ENCODE measurements at places on chromosomes 13 and 19. TPM values are rescaled to one million over a fixed set of nuclear protein-coding genes. Genes with fewer than 3 reads are reported as not detected.

CEACAM1 gene
- not detected for total RNA-seq

DNA sequence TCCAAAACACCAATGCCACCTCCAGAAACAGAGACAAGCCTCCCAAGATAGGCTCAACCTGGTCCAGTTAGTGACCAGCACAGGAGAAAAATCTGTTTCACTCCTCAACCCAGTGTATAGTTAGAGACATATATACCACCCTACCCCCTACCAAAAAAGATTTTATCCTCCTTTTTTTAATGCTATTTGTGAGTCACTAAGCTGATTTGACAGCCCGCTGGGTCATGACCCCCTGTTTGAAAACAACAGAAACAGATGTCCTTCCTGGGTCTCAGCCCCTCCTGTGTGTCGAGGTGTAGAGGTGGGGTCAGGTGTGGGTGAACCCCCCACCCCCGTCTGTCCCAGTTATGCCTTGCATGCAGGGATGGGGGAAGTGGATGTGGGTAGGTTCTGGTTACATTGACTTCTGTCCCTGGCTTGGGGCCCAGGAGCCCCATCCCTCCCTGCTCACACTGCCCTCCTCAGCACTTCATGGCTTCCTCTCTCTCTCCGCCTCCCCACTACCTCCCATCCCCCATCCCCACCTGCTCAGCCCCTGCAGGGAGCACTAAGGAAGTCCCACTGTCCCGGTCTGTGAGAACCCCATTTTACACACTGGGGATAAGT lies 14.0 kb upstream of the TOMM40 start:
- H3K27ac ChIP-seq: peak overlapping the region; percentile 36
- H3K4me1 ChIP-seq: peaks cover 17% of the 10 kb centered on the region
- peaks cover 47% of the 10 kb centered on the region for H3K36me3 ChIP-seq
- DNase-seq: no peak
- H3K4me3 ChIP-seq: no peak overlapping the region

SIGLEC9 gene
- total RNA-seq: not detected

SOX1 gene
- total RNA-seq: not detected

DNA sequence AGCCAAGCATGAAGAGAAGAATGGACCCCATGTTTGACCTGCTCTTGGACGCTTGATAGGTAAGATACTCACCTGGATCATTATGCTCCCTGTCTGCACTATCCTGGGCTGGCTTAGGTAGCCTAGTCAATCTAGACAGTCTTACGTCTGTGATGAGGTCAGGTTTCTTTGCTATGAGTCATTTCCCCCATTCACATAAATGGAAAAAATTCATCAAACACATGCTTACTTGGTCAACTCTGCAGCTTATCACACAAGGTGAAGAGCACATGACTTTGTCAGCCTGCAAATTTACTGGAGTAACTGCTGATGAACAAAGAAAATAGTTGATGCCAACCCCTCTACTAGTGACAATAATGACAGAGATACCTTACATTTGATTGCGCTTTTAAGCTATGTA lies 170.0 kb downstream of the NUFIP1 start:
- peaks cover 2% of the 10 kb centered on the region for H3K27me3 ChIP-seq
- DNase-seq: peak; percentile 66
- no peaks in the 10 kb centered on the region for H3K36me3 ChIP-seq
- H3K4me3 ChIP-seq: no peak overlapping the region
- peak overlapping the region; percentile 79 for H3K27ac ChIP-seq

VSTM2B gene
- not detected for total RNA-seq

Measured in HFFc6 (cell line).